Peyer's patch (tissue), 4 donors: ENCODE measurements at places on chromosomes 1 and 21. TPM values are rescaled to one million over a fixed set of nuclear protein-coding genes. Genes with fewer than 3 reads are reported as not detected.

SERTAD4 gene
- total RNA-seq: 1.7 TPM

CAMTA1 gene
- 66.3 TPM for total RNA-seq

SEC16B gene
- 46.2 TPM for total RNA-seq

AXDND1 gene
- 0.94 TPM for total RNA-seq

BATF3 gene
- total RNA-seq: 2.1 TPM

FCRL1 gene
- 0.47 TPM for total RNA-seq

FPGT gene
- total RNA-seq: 20.1 TPM

MUL1 gene
- total RNA-seq: 5.8 TPM

KRTAP19-1 gene
- not detected for total RNA-seq

- H3K4me3 ChIP-seq: no peak overlapping the region
- H3K27ac ChIP-seq: no peak overlapping the region
- H3K27me3 ChIP-seq: no peaks in the 10 kb centered on the region
- no peaks in the 10 kb centered on the region for H3K4me1 ChIP-seq
- no peak for DNase-seq
Measured at GRCh38 chr21:33367309-33367973, 35.8 kb upstream of the IFNGR2 start.

GRCh38 chr1:100528871-100529270 is 9.1 kb upstream of the GPR88 start:
- H3K4me1 ChIP-seq: no peaks in the 10 kb centered on the region
- no peak overlapping the region for H3K4me3 ChIP-seq
- H3K36me3 ChIP-seq: no peaks in the 10 kb centered on the region
- H3K27ac ChIP-seq: no peak overlapping the region
- no peaks in the 10 kb centered on the region for H3K27me3 ChIP-seq
- DNase-seq: no peak

GRCh38 chr1:221706191-221706590 is 35.7 kb downstream of the DUSP10 start:
- no peaks in the 10 kb centered on the region for H3K4me1 ChIP-seq
- no peaks in the 10 kb centered on the region for H3K27me3 ChIP-seq
- peaks cover 3% of the 10 kb centered on the region for H3K36me3 ChIP-seq
- DNase-seq: no peak
- H3K27ac ChIP-seq: no peak overlapping the region

- H3K4me1 ChIP-seq: peaks cover 3% of the 10 kb centered on the region
- no peaks in the 10 kb centered on the region for H3K36me3 ChIP-seq
- no peak for DNase-seq
- no peaks in the 10 kb centered on the region for H3K27me3 ChIP-seq
- no peak overlapping the region for H3K27ac ChIP-seq
Measured at GRCh38 chr1:119136401-119136800, 4.1 kb downstream of the WARS2 start.

DNA sequence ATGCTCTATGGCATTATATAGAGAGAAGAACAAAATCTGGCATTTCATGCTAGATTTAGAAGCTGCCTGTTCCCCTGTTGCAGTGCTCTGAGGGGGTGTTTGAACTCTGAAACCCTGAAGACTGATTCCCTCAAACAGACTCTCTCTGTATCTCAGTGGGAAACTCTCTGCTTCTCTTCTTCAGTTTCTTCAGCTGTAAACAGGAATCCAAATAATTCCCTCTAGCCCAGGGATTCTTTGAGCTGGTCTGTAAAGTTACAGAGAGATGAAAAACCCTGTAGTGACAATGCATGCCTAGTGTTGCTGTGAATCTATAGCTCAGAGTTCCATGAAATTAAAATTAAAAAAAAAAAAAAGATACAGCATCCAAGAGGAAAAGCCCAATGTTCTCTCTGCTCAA is 17.0 kb upstream of the ROR1 start:
- H3K27ac ChIP-seq: no peak overlapping the region
- no peaks in the 10 kb centered on the region for H3K27me3 ChIP-seq

DNA sequence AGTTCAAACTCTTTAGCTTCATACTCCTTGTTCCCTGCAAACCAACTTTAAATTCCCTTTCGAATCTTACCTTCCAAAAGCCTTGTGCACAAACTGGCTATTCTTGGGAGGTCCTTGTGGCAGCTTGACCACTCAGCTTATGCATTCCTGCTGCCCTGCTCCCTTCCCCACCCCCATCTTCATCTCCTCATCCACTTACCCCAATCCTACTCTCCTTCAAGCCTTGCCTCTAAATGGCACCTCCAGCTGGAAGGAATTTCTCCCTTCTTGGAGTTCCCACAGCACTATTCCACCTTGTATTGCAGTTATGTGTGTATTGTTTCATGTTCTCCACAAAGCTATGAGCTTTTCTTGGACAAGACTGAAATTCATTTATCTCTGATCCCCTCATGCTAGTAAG is 15.3 kb upstream of the DIRAS3 start:
- DNase-seq: no peak
- no peaks in the 10 kb centered on the region for H3K4me1 ChIP-seq
- no peak overlapping the region for H3K27ac ChIP-seq
- H3K36me3 ChIP-seq: no peaks in the 10 kb centered on the region
- no peak overlapping the region for H3K4me3 ChIP-seq
- no peaks in the 10 kb centered on the region for H3K27me3 ChIP-seq

DNA sequence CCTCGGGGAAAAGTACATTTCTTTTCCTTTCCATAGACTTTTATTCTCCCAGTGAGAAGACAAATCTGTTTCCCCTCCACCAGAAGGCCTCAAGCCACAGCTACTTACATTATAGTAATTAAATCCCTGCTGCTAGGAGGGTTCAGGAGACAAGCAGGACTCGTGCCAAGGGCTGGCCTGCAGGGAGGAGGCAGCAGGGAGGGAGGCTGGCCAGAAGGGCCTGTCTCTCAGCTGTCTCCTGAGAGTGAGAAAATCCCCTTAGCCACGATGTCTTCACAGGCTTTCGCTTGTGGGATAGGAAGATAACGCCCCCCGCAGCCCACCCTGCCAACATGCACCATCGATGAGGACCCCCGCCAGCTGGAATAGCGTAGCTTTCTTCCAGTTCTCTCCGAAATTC is 14.0 kb downstream of the KCNN3 start:
- H3K27ac ChIP-seq: no peak overlapping the region
- H3K27me3 ChIP-seq: no peaks in the 10 kb centered on the region
- H3K36me3 ChIP-seq: no peaks in the 10 kb centered on the region
- peaks cover under 1% of the 10 kb centered on the region for H3K4me1 ChIP-seq
- H3K4me3 ChIP-seq: no peak overlapping the region

DNA sequence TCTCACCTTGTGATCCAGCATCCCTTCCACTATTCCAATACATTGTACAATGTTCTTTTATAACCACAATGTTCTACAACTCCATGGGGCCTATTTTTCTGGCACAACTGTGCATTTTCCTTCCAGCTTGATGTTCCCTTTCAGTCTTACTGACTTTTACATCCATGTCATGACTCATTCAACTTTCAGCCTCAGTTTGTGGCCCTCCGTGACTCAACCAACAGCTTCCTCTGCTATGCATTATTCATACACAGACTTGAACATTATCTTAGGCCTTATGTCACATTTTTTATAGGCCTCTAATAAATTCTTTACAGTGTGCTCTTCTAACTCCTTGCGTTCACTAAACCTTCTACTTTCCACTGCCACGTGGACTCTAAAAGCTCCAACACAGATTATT is 119.4 kb upstream of the PRMT6 start:
- no peaks in the 10 kb centered on the region for H3K4me1 ChIP-seq
- H3K36me3 ChIP-seq: no peaks in the 10 kb centered on the region
- H3K27me3 ChIP-seq: no peaks in the 10 kb centered on the region
- DNase-seq: no peak
- no peak overlapping the region for H3K27ac ChIP-seq

- no peak overlapping the region for H3K4me3 ChIP-seq
- H3K36me3 ChIP-seq: no peaks in the 10 kb centered on the region
- no peak overlapping the region for H3K27ac ChIP-seq
- DNase-seq: no peak
- H3K4me1 ChIP-seq: no peaks in the 10 kb centered on the region
- no peaks in the 10 kb centered on the region for H3K27me3 ChIP-seq
Measured at GRCh38 chr1:216224233-216224632, 199.0 kb downstream of the USH2A start.

DNA sequence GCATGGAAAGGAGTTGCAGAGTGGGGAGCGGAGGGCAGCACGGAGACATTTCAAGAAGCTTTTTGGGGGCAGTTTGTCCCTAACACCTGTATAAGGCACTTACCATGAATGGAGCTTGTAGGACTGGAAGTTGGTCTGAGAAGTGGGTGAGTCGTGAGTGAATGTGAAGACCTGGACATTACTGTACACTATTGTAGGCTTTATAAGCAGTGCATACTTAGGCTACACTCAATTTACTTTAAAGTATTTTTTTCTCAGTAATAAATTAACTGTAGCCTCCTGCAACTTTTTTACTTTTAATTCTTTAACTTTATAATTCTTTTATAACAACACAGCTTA is 141.6 kb upstream of the ETV3 start:
- no peak for DNase-seq
- no peaks in the 10 kb centered on the region for H3K4me1 ChIP-seq
- H3K27ac ChIP-seq: no peak overlapping the region
- H3K4me3 ChIP-seq: no peak overlapping the region
- no peaks in the 10 kb centered on the region for H3K27me3 ChIP-seq

- H3K4me1 ChIP-seq: no peaks in the 10 kb centered on the region
- no peaks in the 10 kb centered on the region for H3K27me3 ChIP-seq
- H3K36me3 ChIP-seq: no peaks in the 10 kb centered on the region
- no peak for DNase-seq
Measured at GRCh38 chr1:199979071-199979470, 48.4 kb upstream of the NR5A2 start.

DNA sequence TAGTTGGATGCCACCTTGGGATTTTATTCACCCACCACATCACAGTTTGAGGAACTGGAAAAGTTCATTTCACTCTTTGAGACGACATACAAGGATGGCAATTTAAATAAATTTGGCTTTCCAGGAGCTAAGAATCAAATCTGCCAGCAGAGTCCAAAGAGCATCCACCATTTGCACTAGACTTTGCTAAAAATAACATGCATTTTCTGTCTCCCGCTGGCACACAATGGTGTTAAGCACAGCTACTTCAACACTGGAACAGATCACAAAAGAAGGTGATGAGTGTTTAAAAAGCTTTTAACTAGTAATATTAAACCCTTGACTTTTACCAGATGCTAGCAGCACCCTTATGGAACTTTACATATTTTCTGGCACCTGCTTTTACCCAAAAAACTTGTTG is 44.6 kb downstream of the MAEL start:
- no peaks in the 10 kb centered on the region for H3K36me3 ChIP-seq
- no peak for DNase-seq
- no peaks in the 10 kb centered on the region for H3K27me3 ChIP-seq
- no peaks in the 10 kb centered on the region for H3K4me1 ChIP-seq
- H3K4me3 ChIP-seq: no peak overlapping the region

DNA sequence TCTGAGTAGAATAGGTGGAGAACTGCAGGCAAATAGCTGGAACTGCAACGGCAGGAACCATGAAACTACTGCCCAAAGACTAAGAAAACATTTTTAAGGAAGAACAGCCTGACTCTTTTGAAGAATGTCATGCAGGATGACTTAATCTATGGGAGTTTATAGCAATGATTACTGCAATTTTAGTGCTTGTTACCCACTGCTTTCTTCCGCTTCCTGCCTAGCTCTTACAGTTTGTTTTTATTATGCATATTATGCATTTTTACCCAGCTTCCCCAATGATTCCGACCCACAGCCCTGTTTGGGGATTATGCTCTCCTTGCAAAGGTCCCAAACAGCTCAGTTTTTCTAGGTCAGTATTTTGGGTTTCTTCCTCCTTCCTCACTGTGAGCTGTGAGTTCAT is 71.2 kb downstream of the PCNX2 start:
- H3K4me3 ChIP-seq: no peak overlapping the region
- H3K36me3 ChIP-seq: no peaks in the 10 kb centered on the region
- no peak overlapping the region for H3K27ac ChIP-seq
- no peaks in the 10 kb centered on the region for H3K4me1 ChIP-seq

GRCh38 chr1:59163268-59164092 is 133.4 kb upstream of the FGGY start:
- no peak for DNase-seq
- no peak overlapping the region for H3K27ac ChIP-seq
- no peaks in the 10 kb centered on the region for H3K4me1 ChIP-seq
- no peak overlapping the region for H3K4me3 ChIP-seq

GRCh38 chr1:89894210-89895201 is 73.7 kb downstream of the LRRC8D start:
- DNase-seq: no peak
- H3K27me3 ChIP-seq: no peaks in the 10 kb centered on the region
- no peak overlapping the region for H3K4me3 ChIP-seq
- no peaks in the 10 kb centered on the region for H3K36me3 ChIP-seq
- no peaks in the 10 kb centered on the region for H3K4me1 ChIP-seq

- no peaks in the 10 kb centered on the region for H3K27me3 ChIP-seq
- no peak for DNase-seq
Measured at GRCh38 chr1:243256590-243256989, 749 bp downstream of the SDCCAG8 start.

DNA sequence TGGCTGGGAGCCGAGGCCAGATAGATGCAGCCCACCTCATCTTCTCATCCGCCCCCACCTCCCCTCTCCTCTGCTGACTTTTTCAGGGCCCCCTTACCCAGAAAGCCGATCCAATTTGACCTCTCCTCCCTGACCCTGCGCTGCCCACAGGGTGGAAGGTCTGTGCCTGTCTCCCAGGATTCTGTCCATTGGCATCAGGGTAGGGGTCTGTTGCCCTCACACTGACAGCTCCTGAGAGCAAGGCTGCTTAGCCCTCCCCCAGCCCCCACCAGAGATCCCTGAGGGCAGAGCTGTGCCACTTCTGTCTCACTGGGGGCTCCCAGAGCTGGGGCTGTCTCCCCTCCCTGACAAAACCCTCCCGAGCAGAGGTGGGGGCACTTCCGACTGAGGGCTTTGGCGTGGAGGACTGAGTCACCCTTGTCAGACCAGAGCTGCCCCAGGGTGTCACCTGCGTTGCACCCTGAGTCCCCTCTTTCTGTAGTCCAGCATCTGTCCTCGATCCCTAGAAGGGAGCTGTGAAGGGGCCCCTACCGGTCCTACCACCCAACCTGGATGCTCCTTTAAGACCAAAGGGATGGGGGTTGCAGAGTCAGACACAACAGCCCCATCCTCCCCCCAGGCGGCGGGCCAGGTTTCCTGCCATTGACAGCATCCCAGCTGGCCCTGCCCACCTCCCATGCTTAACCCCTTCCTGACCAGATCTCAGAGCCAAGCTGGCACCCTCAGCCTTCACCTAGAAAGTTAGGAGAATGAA is 2.4 kb upstream of the FAM110D start:
- H3K27ac ChIP-seq: no peak overlapping the region
- H3K36me3 ChIP-seq: no peaks in the 10 kb centered on the region
- H3K4me1 ChIP-seq: peaks cover 2% of the 10 kb centered on the region
- H3K4me3 ChIP-seq: no peak overlapping the region
- no peaks in the 10 kb centered on the region for H3K27me3 ChIP-seq

GRCh38 chr1:80305466-80305865 is 1298.9 kb upstream of the ADGRL4 start:
- H3K36me3 ChIP-seq: no peaks in the 10 kb centered on the region
- H3K4me3 ChIP-seq: no peak overlapping the region
- no peaks in the 10 kb centered on the region for H3K27me3 ChIP-seq
- no peaks in the 10 kb centered on the region for H3K4me1 ChIP-seq
- no peak for DNase-seq

- no peak overlapping the region for H3K4me3 ChIP-seq
- H3K4me1 ChIP-seq: no peaks in the 10 kb centered on the region
Measured at GRCh38 chr1:33364565-33364918, 43.6 kb upstream of the A3GALT2 start.
